ENCODE measurements at places on chromosomes 7 and 10.

DNA sequence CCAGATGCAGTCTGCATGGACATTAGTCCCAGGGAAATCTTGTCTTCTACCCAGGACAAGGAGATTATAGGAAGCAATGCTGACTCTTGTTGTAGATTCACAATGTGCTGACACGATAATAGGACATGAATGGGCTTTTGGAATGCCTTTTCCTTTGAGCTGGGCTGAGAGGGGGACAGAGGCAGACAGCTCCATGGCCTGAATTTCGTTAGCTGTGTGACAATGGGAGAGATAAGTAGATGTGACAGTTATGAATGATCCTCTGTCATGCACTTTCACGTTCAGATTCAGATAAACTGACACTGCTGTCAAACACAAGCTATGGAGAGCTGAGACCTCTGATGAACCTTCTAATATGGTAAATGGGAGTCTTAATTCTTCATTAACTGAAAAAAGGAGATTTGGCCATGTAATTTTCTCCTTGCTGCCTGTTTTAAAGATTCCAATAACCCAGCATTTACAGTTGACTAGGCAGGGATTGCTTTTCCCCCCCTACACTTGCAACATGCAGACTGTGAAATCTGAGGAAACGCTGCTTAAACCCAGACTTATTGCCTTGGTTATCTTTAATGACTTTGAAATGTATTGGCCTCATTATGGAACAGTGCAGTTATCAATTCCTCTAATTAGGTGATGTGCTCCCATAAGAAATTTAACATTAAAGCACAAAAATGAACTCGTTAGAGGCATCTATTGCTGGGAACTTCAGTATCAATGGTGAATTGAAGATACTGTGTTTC is 669.3 kb downstream of the AUTS2 start:
- DNase-seq, result no peak

DNA sequence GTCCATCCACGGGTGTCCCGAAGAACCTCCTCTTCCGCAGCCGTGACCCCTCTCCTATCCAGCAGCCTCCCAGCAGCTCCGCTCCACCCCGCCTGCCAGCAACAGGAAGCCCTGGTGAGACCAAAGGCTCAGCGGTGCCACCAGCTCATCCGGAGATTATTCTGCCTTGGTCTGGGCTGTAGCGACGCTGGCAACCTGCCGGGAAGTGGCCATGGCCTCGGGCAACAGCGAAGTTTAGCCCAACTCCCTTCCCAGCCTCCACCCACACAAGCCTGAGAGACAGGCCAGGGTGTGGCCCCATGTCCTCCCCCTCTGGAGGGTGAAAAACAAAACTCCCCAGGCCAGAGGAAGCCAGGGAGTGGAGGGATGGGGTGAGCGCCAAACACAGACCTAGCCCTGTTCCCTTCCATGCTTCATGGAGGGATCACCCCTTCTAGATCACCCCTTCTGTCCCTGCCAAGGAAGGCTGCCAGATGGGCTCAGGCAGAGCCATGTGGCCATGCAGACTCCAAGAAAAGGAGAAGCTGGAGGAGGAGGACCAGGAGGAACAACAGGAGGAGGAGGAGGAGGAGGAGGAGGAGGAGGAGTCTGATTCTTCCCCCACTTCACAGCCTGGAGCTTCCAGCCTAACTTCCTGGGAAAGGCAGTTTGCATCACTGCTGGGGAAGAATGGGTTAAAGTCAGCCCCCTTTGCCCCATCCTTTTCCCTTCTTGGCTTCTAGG is 918 bp downstream of the CALHM2 start:
- peak; percentile 19 for DNase-seq

DNA sequence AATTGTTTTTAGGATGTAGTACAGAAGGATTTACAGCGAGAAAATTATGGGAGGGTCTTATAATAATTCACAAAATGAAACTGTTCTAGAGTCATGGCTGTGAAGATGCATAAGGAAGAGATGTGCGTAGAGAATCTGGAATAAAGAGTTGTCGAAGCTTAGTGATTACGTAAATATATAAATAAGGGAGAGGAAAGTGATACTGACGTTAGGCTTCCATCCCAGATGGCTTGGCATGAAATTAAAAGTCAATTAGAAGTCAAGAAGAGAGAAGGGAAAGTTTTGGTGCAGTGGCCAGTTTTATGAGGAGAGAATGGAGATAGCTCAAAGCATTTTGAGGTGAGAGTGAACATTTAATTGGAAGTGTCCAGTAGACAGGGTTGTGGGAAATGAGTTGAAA is 85.5 kb downstream of the LCOR start:
- DNase-seq, result no peak

DNA sequence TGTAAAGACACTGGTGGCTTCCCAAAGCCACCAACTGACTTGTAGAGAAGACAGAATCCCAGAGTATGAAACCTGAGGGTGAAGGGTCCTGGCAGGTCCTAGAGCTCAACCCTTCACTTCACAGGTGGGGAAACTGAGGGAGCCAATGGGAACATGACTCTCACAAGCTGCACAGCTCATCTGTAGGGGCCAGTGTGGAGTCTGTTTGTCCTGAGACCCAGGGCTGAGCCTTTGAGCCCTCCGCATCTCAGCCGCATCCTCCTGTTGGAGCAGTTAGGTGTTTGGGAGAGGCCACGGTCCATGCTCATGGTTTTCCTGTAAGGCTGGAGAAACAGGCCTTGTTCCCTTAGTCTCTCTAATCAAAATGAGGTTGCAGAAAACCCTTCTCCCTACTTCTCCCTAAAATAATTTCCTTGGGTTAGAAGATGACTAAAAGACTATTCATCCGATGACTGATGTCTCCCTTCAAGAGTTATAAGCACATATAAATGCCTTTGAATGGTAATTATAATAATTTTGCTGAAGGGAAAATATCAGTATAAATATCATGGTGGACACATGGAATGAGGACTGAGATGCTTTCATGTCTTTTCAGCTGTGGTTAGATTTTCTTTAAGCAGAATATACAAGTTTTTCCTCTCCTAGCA is 10.3 kb downstream of the HTRA1 start:
- no peak for DNase-seq

DNA sequence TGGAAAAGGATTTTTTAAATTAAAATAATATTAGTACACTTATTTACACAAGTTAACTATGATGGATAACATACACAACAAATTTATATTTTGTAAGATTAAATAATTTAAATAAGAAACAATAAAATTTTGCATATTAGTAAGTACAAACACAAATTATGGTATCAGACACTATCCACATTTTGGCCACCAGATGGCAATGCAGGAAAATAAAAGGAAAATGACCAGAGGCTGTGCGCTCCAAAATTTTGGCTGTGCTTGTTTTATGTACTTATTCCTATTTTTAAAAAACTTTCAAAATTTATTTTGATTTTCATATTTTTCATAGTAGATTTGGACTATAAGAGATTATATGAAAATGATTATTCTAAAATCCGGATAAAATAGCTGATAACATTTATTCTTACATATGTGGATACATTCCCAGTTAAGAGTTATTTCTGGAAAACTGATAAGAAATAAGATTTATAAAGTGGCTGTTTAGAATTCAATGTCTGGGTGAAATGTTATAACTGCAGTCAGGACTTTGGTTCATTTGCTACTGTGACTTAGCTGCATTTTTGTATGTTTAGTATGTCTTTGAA is 274.7 kb upstream of the HGF start:
- no peak for DNase-seq

GRCh38 chr10:24528946-24529345 is 194.7 kb downstream of the ARHGAP21 start:
- no peak for DNase-seq
